Activated CD8-positive, alpha-beta memory T cell treated with anti-CD3 and anti-CD28 coated beads, Interleukin-2, amount 10 ng/mL, durations not matched to agents 7 days and 5 days (primary cell): ENCODE measurements at places on chromosomes 7 and 10. TPM values are rescaled to one million over a fixed set of nuclear protein-coding genes. Genes with fewer than 3 reads are reported as not detected.

CAV1 gene
- total RNA-seq: not detected

PRLHR gene
- total RNA-seq: not detected

BEND7 gene
- not detected for total RNA-seq

STAG3 gene
- total RNA-seq: 8.1 TPM

ARHGAP22 gene
- total RNA-seq: not detected

NXPH1 gene
- not detected for total RNA-seq

SLC26A4 gene
- 8.3 TPM for total RNA-seq

OPN1SW gene
- not detected for total RNA-seq

GBF1 gene
- total RNA-seq: 46.5 TPM

SFTPD gene
- total RNA-seq: not detected

CNPY1 gene
- not detected for total RNA-seq

HOXA3 gene
- not detected for total RNA-seq

LRRC4 gene
- not detected for total RNA-seq
